ENCODE measurements at places on chromosomes 2 and 18. TPM values are rescaled to one million over a fixed set of nuclear protein-coding genes. Genes with fewer than 3 reads are reported as not detected.

- DNase-seq, result no peak
These were observed 162.5 kb upstream of the RAB6C start for GRCh38 chr2:129816813-129817574.

DNA sequence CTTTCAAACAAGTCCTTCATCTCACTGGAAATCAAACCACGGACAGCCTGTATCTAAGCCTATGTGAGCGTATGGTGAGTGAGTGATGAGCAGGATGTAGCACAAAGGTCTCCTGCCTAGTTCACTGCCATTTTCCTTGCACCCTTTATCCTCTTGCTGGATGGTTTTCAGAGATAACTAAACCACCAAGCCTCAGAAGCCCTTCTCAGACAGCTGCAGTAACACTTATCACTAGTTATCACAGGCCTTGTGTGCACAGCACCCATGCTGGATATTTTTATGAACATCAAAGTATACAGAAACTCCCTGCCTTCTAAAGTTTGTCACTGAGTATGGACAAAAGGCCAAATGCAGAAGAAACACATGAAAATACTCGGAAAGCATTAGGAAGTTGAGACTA, 69.5 kb downstream of the C1D start:
- DNase-seq, result no peak

ATOH8 gene
- total RNA-seq, result 29.1 TPM

DNA sequence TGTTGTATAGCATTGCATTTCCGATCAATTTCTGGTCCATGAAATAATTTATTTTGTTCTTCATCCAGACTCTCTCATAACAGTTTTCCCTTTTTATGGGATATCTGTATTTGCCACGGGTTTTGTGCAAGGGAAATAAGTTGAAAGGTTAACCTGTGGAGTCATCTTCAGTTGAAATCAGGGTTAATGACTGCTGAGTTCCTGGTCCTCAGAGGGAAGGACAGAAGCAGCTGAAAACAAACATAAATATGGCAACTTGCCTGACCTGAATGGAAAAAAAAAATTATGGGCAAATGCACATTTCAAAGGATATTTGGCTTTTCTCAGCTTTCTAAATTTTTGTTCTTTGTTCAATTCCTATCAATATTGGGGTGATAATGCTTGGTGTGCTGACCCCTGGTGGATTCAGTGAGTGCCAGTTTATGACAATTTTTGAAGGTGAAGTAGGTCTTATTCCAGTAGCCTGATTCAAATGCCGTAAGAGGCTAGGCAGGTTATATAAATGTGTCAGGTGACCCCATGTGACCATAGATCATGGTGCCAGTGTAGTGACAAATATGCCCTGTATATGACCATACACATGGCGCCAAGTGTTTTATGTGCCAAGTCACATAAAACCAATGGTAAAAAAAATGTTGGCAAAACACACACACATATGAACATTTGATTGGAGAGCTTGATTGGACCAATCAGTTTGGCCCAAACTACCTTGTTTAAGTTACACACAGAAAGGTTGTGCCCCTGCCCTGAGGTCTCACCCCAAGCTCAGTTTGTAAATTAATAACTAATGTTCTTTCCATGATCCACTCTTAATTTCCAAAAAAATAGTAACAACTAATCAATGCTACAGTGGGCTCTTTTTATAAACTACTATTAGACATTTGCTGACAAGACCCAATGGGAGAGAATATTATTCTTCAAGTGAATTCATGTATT, 47.6 kb upstream of the FAM124B start:
- DNase-seq, result no peak

MAP3K19 gene
- not detected for total RNA-seq

CENPA gene
- not detected for total RNA-seq

- no peak for DNase-seq
These were observed 267.8 kb downstream of the DPP10 start for GRCh38 chr2:114709936-114710850.

GPR55 gene
- total RNA-seq, result not detected

GRCh38 chr2:112035786-112036185, 19.3 kb upstream of the TMEM87B start:
- no peak for DNase-seq

- DNase-seq, result no peak
These were observed 30.0 kb downstream of the MEMO1 start for GRCh38 chr2:31980674-31981356.

DNA sequence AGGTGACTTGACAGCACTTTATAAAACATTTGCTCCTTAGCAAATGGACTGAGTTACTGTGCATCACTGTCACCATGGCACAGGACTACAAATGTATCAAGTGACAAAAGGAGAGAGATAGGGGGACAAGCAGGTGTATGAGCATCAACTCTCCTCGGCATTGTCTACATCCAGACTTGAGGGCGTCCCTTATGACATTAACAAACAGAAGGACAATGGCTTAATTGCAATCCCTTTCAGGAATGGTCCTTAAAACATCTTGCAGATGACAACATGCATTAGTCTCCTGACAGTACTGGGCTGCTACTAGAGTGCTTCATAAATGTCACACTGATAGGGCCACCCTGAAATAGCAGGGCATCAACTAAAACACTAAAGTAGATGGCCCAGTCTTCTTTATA, 198.8 kb downstream of the PDE1A start:
- no peak for DNase-seq

- DNase-seq, result no peak
These were observed 781.1 kb upstream of the FSHR start for GRCh38 chr2:49935449-49935848.

- DNase-seq, result peak; percentile 38
These were observed at the start of gene EDAR for GRCh38 chr2:108988796-108989713. EDAR (minus strand) TSS chr2:108989220; CDS start chr2:108931014, 58,206 bp downstream.

- DNase-seq, result no peak
These were observed 37.2 kb upstream of the SLC8A1 start for GRCh38 chr2:40488927-40489677.

- no peak for DNase-seq
These were observed 21.1 kb downstream of the ILKAP start for GRCh38 chr2:238182362-238182761.

GRCh38 chr2:169734169-169734847, 676 bp downstream of the KLHL23 start:
- no peak for DNase-seq

DNA sequence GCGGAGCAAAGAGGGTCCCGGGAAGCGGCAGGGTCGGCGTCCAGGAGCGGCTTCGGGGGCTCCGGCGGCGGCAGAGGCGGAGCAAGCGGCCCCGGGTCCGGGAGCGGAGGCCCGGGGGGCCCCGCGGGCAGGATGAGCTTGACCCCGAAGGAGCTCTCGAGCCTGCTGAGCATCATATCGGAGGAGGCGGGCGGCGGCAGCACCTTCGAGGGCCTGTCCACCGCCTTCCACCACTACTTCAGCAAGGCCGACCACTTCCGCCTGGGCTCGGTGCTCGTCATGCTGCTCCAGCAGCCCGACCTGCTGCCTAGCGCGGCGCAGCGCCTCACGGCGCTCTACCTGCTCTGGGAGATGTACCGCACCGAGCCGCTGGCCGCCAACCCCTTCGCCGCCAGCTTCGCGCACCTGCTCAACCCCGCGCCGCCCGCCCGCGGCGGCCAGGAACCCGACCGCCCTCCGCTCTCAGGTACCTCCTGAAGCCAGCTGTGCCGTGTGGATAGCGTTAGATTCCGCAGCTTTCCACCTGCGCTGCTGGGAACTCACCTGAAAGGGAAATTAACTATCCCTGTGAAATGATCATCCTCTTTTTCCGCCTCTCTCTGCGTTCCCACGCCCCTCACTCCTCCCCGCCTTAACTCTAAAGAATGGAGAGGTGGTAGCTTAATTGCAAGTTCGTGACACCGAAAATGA, 472 bp downstream of the CNOT11 start:
- peak; percentile 72 for DNase-seq

DNA sequence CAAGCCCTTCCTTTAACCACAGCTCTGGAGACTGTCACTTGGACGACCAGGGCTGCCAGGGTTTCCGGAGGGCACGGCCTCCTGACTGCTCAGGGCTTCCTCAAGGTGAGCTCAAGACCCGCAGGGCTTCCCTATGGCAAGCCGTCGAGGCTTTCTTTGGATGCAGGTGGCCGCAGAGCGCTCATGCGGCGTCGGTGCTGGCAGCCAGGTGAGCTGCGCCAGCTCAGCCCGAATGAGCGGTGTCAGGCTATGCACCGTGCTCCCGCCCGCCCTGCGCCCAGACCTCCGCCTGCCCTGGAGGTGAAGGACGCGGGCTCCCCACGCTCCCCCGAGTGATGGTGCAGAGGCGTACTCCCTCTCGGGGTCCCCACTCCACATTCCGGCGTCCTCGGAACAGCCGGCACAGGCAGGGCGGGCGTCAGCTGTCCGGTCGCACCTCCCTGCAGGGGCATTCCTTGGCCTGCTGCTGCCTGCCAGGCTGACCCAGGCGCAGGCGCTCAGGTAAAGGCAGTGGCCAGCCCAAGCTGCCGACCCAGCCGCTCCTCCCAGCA, 20.8 kb upstream of the TUBB6 start:
- DNase-seq, result no peak

DNA sequence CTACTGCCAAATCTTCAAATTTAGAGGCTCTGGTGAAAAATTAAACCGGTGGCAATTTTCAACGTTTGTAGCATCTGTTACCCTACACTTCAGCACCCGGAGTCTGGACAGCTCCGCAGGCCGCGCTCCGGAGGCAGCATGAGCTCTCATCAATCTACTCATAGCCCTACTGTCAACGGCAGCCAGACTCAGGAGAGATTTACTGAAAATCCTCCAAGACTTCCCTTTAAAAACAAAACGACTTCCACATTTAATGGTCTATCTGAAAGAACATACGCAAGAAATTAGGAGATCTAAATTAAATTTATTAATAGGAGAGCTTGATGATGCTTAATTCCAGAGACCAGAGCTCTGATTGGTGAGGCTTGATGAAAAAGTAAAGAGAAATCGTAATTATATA, 970 bp upstream of the ADCYAP1 start:
- peak; percentile 61 for DNase-seq

KHK gene
- total RNA-seq, result 4.3 TPM

SLC11A1 gene
- total RNA-seq, result 8.5 TPM

GRCh38 chr2:113357071-113357470, 78.3 kb upstream of the PAX8 start:
- DNase-seq, result no peak

DNA sequence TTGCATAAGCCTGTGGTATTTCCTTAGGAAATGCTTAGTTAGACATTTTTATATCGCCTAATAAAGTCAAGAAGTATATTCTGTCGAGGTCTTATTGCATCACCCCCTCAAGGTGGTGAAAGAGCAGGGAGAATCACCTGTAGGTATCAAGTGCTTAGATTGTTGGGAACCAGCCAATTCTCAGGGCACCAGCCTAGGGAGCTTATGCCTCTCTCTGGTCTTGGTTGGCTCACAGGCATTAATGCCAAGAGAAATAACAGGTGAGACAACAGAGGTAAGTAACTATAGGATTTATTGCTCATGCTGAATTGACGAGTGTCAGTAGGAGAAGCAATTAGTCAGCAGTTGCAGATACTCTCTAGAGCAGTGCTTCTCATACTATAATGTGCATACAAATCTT, 663.3 kb upstream of the ZNF804A start:
- DNase-seq, result no peak

GRCh38 chr2:55120634-55121359, 70.5 kb upstream of the RTN4 start:
- peak; percentile 63 for DNase-seq

DNA sequence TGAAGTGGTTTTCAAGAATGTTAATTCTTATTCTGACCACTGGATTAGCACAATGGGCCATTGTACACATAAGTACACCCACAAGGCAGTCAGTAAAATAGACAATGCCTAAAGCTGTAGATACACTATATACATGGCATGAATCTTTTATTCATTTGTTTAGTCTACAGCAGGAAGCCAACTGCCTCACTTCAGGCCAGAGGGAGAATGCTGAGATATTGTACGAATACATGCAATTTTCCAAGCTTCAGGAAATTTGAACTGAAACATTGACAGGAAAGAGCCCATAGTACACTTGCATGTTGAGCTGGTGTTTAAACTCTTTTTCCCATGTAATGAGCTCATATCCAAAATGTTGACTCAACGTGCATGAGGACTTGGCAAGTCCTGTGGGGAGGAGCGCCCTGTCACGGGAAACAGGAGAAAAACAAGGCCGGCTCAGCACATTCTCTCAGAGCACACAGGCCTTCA, 111.6 kb upstream of the CYP1B1 start:
- peak; percentile 83 for DNase-seq

RMDN2 gene
- 4.6 TPM for total RNA-seq

DNA sequence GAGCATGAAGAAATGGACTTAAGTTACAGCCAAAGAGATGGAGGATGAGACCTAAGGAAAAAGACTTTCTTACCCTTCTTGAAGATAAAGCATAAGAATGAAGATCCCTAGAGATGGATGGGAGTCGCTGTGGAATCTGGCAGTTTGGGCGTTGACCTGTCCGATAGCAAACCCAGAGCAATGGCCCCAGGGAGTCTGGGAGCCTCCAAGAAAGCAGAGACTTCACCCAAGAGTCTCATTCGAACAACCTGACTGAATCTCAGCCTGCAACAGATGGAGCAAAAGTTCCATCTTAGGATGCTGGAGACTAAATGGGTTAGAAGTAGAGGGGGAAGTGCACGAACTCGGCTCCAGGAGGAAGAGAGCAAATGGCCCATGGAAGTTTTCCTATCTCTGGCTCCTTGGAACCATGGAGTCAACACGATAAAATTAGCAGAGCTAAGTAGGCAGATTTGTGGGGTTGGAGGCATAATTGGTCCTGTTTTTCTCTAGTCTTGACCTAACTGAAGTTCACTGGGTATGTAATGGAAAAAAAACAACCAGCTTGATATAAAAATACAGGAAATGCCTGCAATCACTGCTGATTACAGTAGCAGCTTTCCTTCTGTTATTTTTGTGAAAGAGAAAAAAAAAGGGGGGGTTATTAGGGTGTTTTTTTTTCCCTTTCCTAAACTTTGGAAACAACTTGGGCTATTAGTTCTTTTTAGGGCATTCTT, 178.4 kb upstream of the EPAS1 start:
- no peak for DNase-seq

DNA sequence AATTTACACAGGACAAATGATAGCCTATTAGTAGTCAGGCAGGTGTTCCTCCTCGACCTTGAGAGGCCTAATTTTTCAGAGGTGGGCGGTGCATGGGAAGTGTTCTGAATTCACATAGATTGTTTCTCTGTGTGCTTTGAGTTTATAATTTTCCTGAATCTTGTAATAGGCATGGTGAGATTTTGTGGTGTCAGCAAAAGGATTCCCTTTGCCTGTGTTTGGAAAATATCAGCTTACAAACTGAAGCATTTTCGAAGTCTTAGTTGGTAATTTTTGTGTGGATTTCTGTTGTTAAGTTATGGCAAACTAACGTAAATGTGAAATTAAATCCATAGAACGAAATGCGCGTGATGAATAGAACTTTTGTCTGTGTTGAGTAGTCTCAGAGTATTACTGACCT, 194.0 kb upstream of the RBMS1 start:
- DNase-seq, result no peak

- no peak for DNase-seq
These were observed 143.5 kb downstream of the PTGR3 start for GRCh38 chr18:75065251-75066000.

- DNase-seq, result no peak
These were observed 7.1 kb downstream of the UBR3 start for GRCh38 chr2:169834401-169834800.

- DNase-seq, result no peak
These were observed 19.1 kb upstream of the B3GNT2 start for GRCh38 chr2:62176801-62177200.

GRCh38 chr2:159445307-159445706, 158.8 kb upstream of the WDSUB1 start:
- no peak for DNase-seq

Measured in left cardiac atrium (tissue), 4 donors.